Activated naive CD4-positive, alpha-beta T cell treated with Interleukin-2 at 50 U/mL for 16 hours (primary cell): ENCODE measurements at places on chromosomes 16 and 17.

DNA sequence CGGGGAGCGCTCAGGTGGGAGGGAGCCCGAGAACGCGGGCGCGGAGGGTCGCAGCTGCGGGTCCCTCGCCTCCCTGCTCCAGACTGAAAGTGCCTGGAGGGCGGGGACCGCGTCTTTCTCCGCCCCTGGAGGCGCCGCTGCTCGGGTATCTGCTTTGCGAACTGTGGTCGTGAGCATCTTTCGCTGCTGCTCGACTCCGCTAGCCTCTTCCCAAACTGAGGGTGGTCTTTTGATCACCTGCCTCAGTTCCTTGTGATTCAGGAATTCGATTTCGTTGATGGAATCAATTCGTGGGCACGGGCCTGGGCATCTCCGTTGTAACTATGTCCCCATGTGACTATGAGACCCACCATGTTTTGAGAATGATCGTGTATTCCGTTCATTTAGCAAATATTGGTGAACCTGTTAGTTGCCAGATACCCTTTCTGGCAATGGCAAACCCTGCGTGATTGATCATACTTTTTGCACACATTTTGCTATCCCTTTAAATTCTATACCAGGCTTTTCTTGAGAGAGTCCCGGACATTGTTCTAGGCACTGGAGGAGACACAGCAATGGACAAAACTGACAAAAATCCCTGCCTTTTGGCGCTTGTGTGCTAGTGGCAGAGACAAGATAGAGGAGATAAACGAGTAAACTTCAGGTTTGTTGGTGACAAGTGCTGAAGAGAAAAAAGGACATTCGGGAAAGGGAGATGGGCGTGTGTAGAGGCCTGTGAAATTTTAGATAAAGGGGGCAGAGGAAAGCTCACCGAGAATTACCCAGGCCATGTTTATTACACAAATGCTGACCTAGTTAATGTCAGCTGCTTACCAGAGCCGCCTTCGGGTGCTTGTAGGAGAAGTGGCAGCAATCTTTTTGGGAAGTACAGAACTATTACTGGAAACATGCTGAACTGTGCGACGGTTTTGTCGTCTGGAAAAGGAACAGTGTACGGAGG lies 948 bp downstream of the UTP18 start:
- DNase-seq = no peak

DNA sequence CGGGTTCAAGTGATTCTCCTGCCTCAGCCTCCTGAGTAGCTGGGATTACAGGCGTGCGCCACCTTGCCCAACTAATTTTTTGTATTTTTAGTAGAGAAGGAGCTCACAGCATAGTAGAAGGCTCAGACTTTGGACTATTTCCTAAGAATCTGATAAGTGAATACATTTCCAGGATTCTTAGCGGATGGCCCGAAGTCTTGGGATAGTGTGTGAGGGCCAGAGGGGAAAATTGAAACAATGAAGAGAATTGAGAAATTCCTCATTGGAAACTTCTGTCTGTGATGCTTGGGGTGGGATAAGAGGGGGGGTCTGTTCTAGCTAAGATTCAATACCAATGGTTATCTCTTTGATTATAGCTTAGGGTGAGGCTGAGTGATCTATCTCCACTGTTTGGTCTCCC lies 183.3 kb downstream of the MSI2 start:
- no peak for DNase-seq

- no peak for DNase-seq
Measured at GRCh38 chr16:86065711-86066110, 166.7 kb downstream of the IRF8 start.

DNA sequence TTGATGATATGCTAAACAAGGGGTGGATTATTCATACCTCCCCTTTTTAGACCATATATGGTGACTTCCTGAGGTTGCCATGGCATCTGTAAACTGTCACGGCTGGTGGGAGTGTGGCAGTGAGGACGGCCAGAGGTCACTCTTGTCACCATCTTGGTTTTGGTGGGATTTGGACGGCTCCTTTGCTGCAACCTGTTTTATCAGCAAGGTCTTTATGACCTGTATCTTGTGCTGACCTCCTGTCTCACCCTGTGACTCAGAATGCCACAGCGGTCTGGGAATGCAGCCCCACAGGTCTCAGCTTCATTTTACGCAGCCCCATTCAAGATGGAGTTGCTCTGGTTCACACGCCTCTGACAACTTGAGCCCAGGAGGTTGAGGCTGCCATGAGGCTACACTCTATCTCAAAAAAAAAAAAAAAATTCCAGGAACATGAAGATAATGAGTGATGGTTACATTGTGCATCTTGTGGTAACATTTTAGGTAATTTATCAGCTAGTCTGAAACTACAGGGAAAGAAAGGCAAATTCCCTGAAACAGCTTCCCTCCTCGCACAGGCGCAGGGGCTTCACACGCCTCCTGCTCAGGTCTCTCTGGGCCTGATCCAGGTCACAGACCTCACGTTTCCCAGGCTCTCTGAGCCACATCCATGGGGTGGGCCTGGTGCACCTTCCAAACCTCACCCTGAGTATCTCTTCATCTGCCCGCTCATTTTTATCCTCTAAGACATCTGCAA lies 15.3 kb upstream of the UBE2I start:
- no peak for DNase-seq

DNA sequence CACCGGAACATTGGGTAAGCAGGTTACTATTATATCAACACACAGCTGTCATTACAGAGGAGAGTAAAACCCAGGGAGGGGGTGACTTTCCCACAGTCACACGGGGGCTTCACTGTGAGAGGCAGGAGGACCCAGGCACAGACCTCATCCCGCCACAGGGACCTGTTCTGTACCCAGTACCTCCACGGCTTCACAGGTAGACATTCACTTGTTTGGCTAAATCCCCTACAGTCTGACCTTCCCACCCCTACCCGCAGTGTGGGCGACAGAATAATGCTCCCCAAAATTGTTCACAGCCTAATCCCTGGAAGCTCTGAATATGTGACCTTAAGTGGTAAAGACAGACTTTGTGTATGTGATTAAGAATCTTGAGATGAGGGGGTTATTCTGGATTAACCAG lies 16.5 kb downstream of the LITAF start:
- DNase-seq = no peak

DNA sequence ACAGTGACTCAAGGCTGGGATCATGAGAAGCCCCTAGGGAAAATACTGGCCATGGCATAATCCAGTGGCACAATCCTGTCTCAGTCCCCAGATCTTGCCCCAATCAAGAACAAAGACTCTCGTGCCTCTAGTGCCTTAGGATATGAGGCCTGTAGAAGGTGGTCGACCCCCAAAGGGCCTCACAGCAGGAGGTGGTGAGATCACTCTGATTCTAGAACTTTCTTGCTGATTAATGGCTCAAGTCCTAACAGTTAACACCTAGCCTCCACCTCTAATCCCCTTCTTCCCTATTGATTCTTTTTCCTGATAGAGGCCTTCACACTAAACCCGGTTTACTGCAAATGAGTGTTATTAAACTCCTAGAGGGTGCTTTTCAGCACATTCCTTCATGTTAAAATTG lies 176.8 kb downstream of the CCDC182 start:
- DNase-seq = no peak

DNA sequence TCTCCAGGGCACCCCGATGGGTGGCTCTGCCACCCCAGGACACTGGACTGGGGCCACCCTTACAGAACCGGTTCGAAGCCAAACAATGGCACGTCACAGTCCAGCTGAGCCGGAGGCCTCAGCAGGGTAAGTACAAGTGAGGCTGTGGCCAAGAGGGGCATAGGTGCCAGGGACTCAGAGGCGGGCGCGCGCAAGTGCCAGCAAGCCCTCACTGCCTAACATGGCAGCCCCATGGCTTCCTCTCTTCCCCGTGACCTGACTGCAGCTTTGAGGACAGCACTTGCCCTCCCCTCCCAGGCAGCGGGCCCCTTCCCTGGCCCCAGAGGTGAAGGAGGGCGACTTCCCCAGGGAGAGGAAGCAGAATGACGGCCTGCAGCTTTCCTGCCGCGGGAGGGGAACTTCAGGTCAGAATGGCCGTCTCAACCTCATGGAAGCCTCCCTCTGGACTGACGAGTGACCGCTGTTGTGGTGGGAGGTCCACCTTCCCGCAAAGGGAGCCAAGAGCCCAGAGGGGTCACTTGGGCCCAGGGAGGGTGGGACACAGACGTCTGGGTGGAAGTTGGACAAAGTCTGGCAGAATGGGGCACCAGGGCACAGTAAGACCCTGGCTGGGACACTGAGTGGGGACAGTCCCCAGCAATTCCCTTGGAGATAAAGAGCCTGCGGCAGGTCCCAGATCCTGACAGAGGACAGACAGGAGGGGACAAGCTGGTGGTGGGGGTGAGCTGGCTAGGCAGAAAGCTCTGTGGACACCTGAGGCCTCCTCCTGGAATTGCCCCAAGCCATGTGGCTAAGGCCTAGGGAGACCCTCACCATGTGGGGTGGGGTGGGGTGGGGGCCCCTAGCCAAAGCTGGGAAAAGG lies 52.1 kb upstream of the TOB1 start:
- DNase-seq = no peak

DNA sequence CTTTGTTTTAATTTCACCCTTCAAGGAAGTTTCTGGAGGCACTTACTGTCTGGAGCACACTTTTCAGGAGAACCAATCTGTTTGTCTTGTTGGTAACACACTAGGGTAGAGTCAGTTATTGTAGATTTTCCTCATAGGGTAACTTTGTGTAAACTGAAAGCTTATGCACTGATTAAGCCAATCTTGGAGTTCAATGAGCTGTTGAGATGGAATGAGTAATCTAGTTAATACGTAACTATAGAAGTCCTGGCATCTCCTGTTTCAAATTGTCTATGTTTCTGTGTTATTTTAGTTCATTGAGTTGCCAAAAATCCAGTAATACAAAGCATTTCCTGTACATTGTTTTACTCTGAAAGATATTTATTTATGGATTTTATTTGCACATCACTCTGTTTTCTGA lies 111.6 kb upstream of the HAS3 start:
- no peak for DNase-seq

GRCh38 chr17:986322-986929 lies 6.8 kb upstream of the NXN start:
- no peak for DNase-seq

GRCh38 chr17:76048711-76049110 lies 21.6 kb upstream of the EVPL start:
- DNase-seq = no peak
